HCT116 (cell line): ENCODE measurements at places on chromosomes 3 and 15.

GRCh38 chr3:108662142-108662738 lies 72.7 kb downstream of the DZIP3 start:
- DNase-seq, result peak; percentile 43
- H3K4me1 ChIP-seq, result no peaks in the 10 kb centered on the region
- H3K27me3 ChIP-seq, result no peaks in the 10 kb centered on the region
- no peaks in the 10 kb centered on the region for H3K36me3 ChIP-seq

GRCh38 chr3:18888370-18888769 lies 259.9 kb upstream of the KCNH8 start:
- no peaks in the 10 kb centered on the region for H3K4me1 ChIP-seq
- no peaks in the 10 kb centered on the region for H3K27me3 ChIP-seq
- H3K36me3 ChIP-seq, result no peaks in the 10 kb centered on the region
- H3K4me3 ChIP-seq, result no peak overlapping the region
- DNase-seq, result no peak
- H3K27ac ChIP-seq, result no peak overlapping the region

DNA sequence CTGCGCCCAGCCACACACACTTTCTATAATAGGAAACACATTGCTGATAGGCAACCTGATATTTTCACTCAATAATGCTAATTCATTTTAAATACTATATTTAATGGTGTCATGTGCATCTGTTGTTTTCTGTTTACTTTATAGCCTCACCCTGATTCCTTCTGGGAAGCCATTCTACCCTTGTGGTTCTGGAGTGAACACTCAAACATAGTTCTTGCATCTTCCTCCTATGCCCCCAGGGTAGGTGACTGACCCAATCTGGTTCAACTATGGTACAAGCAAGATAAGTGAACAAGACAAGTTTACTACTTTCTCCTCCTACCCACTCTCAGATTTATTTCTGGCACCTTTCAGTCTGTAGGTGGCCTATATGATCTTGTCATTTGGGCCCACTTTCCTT lies 4.3 kb upstream of the SCG3 start:
- H3K27ac ChIP-seq, result no peak overlapping the region
- no peak overlapping the region for H3K4me3 ChIP-seq
- peaks cover 7% of the 10 kb centered on the region; the same call in 1 of the 2 replicates for H3K27me3 ChIP-seq
- H3K36me3 ChIP-seq, result no peaks in the 10 kb centered on the region

DNA sequence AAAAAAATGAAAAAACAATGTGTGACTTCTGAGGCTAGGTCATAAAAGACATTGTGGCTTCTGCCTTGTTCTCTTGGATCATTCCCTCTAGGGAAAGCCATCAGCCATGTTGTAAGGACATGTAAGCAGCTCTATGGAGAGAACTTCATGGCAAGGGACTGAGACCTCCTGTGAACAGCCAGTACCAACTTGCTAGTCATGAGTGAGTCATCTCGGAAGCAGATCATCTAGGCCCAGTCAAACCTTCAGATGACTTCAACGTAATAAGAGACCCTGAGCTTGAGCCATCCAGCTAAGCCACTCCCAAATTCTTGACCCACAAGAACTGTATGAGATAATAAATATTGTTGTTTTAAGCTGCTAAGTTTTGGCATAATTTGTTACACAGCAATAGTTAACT lies 4.9 kb downstream of the MON1A start:
- H3K4me1 ChIP-seq, result peaks cover 14% of the 10 kb centered on the region
- no peaks in the 10 kb centered on the region for H3K36me3 ChIP-seq
- peak; percentile 73 for DNase-seq
- no peaks in the 10 kb centered on the region for H3K27me3 ChIP-seq

GRCh38 chr3:197820550-197821335 lies 29.7 kb downstream of the LRCH3 start:
- DNase-seq, result no peak
- no peak overlapping the region for H3K27ac ChIP-seq
- H3K27me3 ChIP-seq, result no peaks in the 10 kb centered on the region
- H3K36me3 ChIP-seq, result 0 out of 2 replicates have a peak, but pooled peaks cover 4% of the 10 kb centered on the region
- peaks cover 28% of the 10 kb centered on the region for H3K4me1 ChIP-seq

DNA sequence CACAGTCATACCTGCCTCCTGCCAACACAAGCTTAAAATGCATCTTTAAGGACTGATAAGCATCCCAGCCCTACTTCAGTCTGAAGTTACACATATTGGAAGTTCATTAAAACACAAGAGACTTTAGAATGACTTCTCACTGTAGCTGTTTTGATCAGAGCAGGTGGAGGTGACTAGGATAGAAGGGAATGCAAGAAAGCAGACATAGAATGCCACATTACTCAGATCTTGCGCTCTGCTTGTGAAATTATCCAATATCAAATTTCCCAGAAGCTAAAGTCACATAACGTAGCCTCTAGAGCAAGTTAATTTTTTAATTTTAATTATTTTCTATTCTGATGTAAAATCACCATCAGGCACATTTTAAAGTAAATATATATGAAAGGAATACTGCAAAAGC lies 306.5 kb downstream of the PLOD2 start:
- no peaks in the 10 kb centered on the region for H3K4me1 ChIP-seq
- no peaks in the 10 kb centered on the region for H3K36me3 ChIP-seq
- no peaks in the 10 kb centered on the region for H3K27me3 ChIP-seq
- H3K4me3 ChIP-seq, result no peak overlapping the region
- no peak overlapping the region for H3K27ac ChIP-seq

DNA sequence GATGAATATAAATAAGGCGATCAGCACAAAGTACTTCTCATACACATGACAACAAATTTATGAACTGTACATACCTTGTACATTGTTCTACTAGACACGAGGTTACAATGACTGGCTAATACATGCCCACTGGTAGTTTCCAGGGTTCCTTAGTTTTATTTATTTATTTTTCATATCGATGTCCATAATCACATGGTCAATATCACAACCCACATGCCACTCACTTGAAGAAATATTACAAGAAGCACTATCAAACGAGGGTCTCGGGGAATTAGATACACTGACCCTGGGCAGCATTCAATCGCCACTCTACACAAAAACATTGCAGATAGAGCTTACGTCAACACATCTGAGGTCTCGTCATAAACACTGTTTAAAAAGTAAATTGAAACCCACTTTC lies 21.2 kb upstream of the WNT5A start:
- no peaks in the 10 kb centered on the region for H3K27me3 ChIP-seq
- H3K36me3 ChIP-seq, result no peaks in the 10 kb centered on the region
- H3K4me1 ChIP-seq, result no peaks in the 10 kb centered on the region
